ENCODE measurements at places on chromosomes 2 and 18. TPM values are rescaled to one million over a fixed set of nuclear protein-coding genes. Genes with fewer than 3 reads are reported as not detected.

The SEPTIN10 gene
- polyA plus RNA-seq, result 121 TPM

DNA sequence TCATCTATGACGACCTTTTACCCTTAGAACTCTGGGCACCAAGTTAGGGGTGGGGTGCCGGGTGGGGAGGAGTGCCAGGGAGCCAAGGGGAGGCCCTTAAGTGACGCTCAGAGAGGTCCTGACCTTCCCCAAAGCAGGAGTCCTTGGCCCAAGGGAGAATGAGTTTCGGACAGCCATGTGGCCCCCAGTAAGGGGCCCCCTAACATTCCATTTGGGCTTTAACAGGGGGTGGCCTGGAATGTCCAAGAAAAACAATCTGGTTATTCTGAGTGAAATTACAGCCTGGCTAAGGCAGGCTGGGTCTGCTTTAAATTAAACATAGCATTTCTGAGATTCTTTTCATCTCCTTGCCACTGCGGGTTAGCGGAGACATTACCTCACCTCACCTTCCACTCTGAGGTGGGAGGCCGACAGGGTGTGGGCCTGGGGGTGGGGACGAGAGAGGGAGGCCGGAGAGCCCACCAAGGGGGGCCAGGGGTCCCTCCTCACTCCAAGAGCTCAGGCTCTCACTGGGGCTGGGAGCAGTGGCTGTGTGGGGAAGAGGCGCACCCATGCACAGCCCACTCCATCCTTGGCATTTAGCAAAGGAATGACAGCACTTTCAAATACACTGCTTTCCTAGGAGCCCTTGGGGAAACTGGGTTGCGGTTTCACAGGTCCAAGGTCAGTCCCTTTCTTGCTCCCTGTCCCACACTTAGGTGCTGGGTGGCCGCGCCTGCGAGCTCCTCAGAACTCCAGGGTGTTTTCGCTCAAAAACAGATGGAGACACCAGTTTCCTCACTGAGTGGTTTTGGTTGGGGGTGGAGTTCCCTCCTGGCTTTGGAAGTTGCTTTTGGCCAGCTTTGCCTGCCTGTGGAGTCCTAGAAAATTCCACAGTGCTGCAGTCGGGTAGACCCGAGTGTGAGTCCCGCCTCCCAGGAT lies 107.4 kb downstream of the POLR1A start:
- no peak for DNase-seq

DNA sequence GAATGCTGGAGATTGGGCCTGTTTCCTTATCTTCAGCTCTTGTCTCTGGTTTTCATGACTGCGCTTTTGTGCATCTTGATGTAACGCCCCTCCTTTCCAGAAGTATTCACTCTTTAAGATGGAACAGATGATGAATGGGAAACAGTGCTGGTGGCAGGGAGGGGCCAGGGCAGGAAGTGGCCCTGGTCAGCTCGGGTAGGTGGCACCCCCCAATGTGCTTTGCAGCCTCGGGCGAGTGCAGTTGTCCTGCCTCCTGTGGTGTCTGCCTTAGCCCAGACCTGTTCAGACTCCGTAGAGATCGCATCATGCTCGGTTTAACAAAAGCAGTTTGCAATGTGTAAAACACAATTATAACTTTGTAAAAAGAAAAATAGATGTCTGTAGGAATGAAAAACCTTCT lies 17.0 kb upstream of the MGAT4A start:
- no peak for DNase-seq

The CPSF3 gene
- polyA plus RNA-seq, result 50.0 TPM

DNA sequence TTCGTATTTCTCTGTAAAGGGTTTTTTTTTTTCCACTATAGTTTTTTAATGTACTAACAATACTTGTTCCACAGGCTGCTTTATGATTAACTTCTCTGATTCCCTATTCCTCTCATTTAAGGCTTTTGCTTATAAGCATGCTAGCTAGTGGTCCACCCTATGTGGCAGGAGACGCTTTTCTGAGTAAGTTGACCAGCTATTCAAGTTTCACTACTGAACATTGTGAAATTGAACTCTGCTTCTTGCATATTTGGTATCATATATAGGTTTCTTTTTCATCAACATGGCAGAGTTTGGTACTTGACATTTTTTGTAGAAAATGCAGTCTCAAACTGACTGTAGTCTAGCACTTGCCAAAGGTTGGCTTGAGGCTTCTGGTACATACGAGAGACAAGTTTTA lies 74.2 kb downstream of the OTX1 start:
- no peak for DNase-seq

- DNase-seq, result no peak
Observed at GRCh38 chr2:177893880-177894279, 178.7 kb downstream of the PDE11A start.

The MXD1 gene
- 13.4 TPM for polyA plus RNA-seq

The SLC5A7 gene
- polyA plus RNA-seq, result 0.33 TPM

- no peak for DNase-seq
Observed at GRCh38 chr2:212384027-212384426, 154.6 kb downstream of the ERBB4 start.

DNA sequence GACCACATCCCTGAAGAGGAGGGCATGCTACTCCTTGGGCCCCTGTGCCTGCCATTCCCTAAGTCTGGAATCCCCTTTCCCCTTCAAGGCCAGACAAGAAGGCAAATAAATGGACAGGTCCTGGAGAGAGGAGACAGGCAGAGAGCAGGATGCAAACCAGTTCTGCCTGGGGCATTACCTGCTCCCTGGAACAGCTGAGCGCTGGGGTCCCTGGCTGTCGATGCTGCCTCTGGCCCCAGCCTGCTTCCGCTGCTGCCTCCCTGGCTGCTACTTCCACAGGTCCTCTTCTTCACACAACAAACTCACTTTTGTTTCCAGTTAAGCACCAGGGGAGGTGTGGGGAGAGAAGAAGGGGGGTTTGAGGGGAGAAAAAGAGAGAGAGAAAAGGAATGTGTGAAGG lies 53.1 kb downstream of the SLC4A5 start:
- DNase-seq, result no peak

- DNase-seq, result no peak
Observed at GRCh38 chr2:26193578-26194231, 20.8 kb downstream of the GAREM2 start.

The EPG5 gene
- 33.6 TPM for polyA plus RNA-seq

GRCh38 chr2:75041731-75042600 lies 83.5 kb downstream of the POLE4 start:
- no peak for DNase-seq

DNA sequence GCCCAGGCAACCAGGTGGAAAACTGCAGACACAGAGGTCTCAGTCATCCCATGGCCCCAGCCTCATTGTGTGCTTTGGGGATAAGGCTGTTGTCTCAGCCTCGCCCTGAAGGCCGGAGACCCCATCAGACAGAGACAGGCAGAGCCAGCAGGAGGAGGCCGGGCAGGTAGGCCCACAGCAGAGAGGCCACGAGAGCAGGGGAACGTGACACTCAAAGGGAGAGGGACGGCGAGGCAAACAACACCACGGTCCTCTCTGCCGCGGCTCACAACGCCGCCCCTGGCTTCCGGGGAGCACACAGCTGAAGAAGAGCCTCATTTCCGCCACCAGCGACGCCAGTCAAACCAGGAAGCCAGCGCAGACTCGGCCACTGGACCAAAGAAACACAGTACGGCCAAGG lies 103.3 kb downstream of the ZNF516 start:
- DNase-seq, result no peak

GRCh38 chr18:39839782-39840181 lies 2115.3 kb upstream of the PIK3C3 start:
- no peak for DNase-seq

DNA sequence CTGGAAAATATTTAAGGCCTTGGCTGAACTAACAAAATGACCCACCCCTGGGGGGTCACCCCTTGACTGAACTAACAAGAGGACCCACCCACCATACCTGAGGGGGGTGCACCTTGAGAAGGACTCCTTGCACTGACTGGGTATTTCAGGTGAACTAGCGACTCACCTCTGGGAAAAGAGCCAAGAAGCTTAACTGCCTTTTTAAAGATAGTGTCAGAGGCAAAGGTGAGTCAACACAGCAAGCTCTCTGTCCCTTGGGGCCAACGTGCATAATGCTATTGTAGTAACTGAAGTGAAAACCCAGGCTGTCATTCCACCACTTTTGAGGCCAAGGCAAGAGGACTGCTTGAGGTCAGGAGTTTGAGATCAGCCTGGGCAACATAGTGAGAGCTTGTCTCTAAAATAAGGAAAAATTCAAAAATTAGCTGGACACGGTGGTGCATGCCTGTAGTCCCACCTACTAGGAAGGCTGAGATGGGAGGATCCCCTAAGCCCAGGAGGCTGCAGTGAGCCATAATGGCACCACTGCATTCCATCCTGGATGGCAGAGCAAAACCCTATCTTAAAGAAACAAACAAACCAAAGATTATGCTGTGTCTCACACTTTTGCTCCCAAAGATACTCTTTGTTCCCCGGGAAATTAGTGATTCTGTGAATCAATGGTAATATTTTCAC lies 36.4 kb upstream of the ZCCHC2 start:
- DNase-seq, result no peak

DNA sequence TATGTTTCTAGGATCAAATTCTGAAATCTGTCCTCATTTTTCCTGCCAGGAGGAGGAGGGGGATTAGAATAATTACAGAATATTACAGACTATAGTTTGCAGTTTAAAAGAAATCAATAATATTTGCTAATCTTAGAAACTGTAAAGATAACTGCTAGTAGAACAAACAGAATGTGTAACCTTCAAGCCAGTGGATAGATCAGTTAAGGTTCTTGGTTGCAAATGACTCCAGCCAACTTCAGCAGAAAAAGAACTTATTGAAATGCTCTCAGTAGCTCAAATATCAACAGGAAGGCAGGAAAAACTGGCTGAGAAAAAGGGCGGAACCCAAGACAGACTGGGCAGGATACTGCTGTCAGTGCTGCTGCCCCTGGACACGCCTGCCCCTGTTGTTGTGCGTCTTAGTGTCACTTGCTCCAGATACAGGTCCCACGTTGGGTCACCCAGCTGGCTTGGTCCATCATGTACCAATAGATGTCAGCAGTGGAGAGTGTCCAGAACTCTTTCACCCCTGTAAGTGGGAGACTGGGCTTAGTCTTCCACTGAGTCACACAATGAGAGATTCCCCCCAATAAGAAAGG lies 10.2 kb downstream of the NMUR1 start:
- DNase-seq, result no peak

- no peak for DNase-seq
Observed at GRCh38 chr2:195498176-195498575, 158.8 kb upstream of the SLC39A10 start.

DNA sequence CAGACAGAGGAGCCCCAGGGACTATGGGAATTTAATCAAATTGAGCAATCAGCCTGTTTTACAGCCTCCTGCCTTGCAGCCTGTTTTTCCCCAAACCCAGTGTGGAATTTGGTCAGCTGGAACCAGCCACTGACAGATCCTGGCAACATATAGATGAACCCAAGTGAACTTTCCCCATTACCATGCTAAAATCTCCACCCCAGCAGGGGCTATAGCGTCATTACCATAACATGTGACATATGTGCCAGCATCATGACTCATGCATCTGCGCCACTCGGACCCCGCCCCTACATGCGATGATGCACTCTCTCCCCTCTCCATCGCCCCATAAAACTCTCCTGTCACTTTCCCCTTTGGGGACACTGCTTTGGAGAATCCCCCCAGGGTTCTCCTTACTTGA lies 17.3 kb upstream of the FEZ2 start:
- DNase-seq, result no peak

- no peak for DNase-seq
Observed at GRCh38 chr18:9594823-9595596, 19.3 kb downstream of the PPP4R1 start.

GRCh38 chr2:64763126-64763525 lies 109.4 kb upstream of the SERTAD2 start:
- DNase-seq, result no peak

The RSAD2 gene
- polyA plus RNA-seq, result 3.6 TPM

The DYNAP gene
- polyA plus RNA-seq, result not detected

- no peak for DNase-seq
Observed at GRCh38 chr18:70036771-70037347, 89.2 kb upstream of the CD226 start.

DNA sequence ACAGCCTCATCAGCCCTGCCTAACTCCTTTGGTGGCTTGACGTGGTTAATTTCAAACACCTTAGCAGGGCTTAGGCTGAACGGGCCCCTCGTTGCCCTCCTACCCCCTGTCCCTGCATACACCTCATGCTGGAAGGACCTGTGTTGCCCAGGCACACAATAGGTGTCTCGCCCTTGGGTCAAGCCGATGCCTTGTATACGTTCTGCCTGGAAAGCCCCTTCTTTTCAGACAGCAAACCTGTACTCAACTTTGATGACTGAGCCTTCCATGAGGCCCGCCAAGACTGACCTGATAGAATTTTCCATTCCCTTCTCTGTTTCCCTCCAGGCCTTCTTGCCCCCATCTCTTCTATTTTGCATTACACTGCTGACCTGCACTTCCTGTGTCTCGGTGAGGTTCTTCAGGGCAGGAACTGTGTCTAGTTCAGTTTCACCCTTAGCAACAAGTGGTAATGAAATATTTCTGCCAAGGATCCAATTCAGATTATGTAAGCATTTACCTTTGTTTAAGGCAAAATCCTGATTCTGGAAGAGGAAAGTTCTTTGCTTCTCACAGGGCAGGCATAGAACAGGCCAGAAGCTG lies 7.9 kb downstream of the GREB1 start:
- DNase-seq, result no peak

GRCh38 chr2:236676136-236676873 lies 106.7 kb downstream of the ACKR3 start:
- DNase-seq, result no peak

GRCh38 chr2:15749460-15750432 lies 158.1 kb downstream of the DDX1 start:
- DNase-seq, result no peak

- no peak for DNase-seq
Observed at GRCh38 chr2:27174638-27175037, 25.8 kb downstream of the TCF23 start.

DNA sequence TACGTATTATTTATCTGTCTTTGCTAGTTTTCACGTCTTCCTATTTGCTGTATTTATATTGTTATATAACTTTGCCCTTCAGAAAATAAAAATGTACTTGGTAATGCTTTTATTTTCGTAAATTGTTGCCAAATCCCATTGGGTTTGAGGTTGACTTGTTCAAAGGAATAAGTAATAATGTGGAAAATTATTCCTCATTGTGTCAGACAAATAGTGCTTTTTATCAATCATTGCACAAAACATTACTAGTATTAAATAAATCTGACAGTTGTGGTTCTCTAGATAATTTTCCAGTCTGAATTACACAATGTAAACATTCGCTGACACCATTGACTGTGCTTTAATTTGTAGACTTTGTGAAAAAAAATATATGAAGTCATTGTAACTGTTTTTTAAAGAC lies 798.3 kb upstream of the TMEFF2 start:
- no peak for DNase-seq

The DLX1 gene
- polyA plus RNA-seq, result 0.25 TPM

The ACAA2 gene
- 282 TPM for polyA plus RNA-seq
